ENCODE measurements at places on chromosomes 11 and 22.
A peak's percentile ranks its signal among the peaks of the same experiment; 100 is the strongest.

DNA sequence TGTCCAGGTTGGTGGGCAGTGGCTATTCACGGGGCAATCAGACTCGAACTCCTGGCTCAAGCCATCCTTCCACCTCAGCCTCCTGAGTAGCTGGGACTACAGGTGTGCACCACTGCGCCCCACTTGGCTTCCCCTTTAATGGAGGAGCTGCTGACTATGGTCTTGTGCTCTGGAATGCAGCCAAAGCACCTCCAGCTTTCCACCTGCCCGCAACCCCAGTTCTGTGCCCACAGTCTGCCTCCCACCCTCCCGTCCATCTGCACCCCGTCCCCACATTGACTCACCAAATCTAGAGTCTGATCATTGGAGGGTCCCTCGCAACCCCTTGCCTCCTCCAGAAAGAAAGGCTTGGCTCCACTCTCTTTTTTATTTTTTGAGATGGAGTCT, 41.0 kb downstream of the KCNJ4 start:
- no peak for DNase-seq

DNA sequence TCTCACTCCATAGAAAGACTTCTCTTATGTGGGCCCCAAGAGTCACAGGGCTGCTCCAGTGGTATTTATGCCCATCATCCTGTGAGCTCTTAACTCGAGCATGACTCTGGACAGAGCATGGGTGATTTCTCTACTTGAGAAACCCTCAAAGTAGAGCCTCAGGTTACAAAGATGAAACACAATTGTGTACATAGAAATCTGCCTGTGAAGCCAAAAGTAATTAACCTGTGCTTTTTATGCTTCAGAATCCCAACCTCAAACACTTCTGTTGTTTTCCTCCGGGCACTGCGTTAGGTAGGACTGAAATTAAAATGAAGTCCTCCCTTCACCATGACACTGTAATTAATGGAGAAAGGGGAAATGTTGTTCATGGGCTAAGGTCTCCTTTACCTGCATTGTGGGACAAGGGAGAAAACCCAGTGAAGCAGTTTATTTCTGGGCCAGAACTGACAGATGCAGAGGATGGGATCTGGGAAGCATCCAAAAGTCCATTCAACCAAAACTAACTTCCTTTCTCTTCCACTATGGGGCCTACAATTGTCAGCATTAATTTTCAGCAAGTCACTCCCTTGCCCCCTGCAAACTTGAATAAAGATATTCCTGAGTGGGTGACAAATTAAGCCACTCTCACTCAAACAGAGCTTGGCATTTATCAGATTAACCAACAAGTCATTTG, 24.1 kb upstream of the POU2AF1 start:
- DNase-seq: no peak

- DNase-seq: peak; percentile 46
These were observed 7.5 kb downstream of the CRYBB1 start for GRCh38 chr22:26610072-26610958.

- DNase-seq: no peak
These were observed 4.4 kb downstream of the UBASH3B start for GRCh38 chr11:122659676-122660554.

DNA sequence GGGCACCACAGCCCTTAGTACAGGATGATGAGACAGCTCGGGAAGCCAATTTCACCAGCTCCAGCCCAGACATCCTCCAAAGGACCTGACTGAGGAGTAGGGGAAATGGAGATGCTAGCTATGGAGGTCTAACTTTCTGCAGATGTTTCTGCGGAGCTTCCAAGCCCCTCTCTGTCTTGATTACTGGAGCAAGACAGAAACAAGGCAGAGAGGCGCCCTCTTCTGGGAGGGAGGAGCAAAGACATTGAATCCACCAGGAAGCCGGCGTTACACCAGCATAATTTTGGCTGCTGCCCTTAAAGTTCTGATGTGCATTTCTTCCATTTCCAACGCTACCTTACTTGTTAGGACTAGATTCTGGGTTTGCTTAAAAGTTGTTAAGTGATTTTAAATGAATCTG, 107.3 kb upstream of the HSD17B12 start:
- no peak for DNase-seq

- DNase-seq: no peak
These were observed 50.1 kb upstream of the OLFML1 start for GRCh38 chr11:7435176-7435575.

DNA sequence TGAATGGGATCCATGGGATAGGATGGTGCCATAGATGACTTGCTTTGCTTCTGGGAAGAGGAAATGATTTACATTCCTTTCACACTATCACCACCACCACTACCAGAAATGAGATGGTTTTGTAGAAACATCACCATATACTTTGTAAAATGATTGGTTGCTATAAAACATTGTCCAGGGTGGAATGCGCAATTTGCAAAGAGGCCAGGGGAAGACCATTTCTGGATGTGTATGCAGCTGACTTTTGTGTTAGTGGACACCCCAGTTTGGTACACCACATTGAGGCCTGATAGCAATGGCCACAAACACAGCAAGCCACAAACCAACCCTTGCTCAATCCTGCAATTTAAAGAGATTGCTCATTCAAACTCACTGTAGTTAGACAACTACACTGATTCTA, 56.7 kb upstream of the RCN1 start:
- no peak for DNase-seq

DNA sequence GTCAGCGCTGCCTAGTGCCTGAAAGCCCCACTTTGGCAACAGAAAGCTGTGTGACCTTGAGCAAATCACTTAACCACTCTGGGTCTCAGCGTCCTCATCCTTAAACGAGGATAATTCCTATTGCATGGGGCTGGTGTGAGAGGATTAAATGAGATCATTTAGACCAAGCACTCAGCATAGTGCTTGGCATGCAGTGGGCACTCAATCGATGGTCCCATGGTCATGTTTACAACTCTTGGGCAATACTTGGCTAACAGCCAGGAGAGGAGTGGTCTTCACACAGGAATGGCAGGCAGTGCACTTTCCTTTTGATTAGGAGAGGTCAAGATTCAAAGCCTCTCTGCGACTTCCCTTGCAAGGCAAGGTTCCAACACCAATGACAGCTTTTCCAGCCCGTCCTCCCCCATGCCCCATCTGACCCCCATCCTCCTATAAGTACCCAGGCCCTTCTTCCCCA, 14.1 kb downstream of the TNKS1BP1 start:
- DNase-seq: no peak

GRCh38 chr11:113006896-113007445, 45.8 kb downstream of the NCAM1 start:
- no peak for DNase-seq

- no peak for DNase-seq
These were observed 290.2 kb downstream of the ETS1 start for GRCh38 chr11:128297091-128297651.

DNA sequence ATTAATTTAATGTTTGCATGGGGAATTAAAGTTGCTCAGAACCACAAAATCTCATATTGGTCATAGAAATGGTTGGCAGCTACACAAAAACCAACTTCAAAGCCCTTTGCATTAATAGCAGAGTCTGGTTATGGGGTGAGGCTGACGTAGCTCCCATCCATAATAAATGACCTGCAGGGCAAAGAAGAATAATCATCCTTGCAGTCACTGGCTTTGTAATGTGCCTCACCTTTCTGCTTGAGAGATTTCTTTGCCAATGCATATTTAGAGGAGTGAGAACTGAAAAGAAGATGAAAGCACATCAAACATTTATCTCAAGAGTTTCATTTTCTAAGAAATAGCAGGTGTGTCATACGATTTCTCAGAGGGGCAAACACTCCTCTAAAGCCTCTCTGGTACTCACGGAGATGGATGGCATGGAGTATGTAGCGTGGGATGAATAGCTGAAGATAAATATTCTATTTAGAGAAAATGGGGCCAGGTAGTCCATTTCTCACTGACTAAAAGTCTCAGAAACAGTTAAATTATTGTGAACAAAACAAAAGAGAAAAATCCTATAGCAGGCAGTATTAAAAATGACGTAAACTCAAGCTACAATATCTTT, 1491.9 kb downstream of the FAM181B start:
- no peak for DNase-seq

All from stimulated activated CD4-positive, alpha-beta T cell treated with anti-CD3 and anti-CD28 coated beads, Interleukin-1b, Interleukin-23, amount 100 ng/mL, for 48 hours (primary cell).